ENCODE measurements at places on chromosomes 6 and 20. TPM values are rescaled to one million over a fixed set of nuclear protein-coding genes. Genes with fewer than 3 reads are reported as not detected.

- no peaks in the 10 kb centered on the region for H3K36me3 ChIP-seq
- no peak overlapping the region for H3K27ac ChIP-seq
- DNase-seq, result no peak
- H3K27me3 ChIP-seq, result no peaks in the 10 kb centered on the region
- peaks cover 17% of the 10 kb centered on the region for H3K4me1 ChIP-seq
Measured at GRCh38 chr20:3164763-3165410, 5.2 kb upstream of the FASTKD5 start.

DNA sequence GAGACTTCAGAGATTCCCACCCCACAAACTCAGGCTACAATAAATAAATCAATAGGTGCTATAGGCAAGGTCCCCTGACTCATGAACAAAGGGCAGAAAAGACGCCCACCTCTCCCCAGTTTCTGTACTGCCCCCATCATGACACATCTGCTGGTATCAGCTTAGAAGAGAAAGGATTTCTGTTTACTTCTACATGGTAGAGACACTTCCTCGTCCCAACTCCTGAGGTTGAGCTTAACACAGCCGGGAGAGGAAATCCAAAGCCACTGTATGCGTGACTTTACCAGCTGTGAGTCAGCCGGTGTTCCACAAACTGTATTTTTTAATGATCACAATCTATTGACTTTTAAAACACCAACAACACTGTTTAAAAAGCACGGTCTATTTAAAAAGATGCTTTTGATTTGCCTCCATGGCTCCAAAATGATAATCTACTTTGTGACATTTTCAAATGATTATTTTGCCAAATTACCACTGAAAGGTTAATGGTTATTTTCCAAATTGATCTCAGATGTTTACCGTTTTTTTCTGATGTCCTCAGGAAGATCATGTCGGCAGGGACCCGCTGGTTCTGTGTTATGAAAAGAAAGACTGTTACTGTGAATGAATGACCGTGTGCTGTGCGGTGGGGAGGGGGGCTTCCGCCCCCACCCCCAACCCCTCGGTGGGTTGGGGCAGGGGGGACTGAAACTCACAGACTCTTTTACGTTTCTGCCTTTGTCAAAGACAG, 72.5 kb downstream of the ATP9A start:
- peaks cover 22% of the 10 kb centered on the region for H3K4me1 ChIP-seq
- H3K27me3 ChIP-seq, result no peaks in the 10 kb centered on the region
- no peak for DNase-seq
- peak overlapping the region; percentile 23 for H3K27ac ChIP-seq
- H3K4me3 ChIP-seq, result 0 out of 2 replicates have a peak overlapping the region, but pooled peaks have one; percentile 23
- H3K36me3 ChIP-seq, result no peaks in the 10 kb centered on the region

DNA sequence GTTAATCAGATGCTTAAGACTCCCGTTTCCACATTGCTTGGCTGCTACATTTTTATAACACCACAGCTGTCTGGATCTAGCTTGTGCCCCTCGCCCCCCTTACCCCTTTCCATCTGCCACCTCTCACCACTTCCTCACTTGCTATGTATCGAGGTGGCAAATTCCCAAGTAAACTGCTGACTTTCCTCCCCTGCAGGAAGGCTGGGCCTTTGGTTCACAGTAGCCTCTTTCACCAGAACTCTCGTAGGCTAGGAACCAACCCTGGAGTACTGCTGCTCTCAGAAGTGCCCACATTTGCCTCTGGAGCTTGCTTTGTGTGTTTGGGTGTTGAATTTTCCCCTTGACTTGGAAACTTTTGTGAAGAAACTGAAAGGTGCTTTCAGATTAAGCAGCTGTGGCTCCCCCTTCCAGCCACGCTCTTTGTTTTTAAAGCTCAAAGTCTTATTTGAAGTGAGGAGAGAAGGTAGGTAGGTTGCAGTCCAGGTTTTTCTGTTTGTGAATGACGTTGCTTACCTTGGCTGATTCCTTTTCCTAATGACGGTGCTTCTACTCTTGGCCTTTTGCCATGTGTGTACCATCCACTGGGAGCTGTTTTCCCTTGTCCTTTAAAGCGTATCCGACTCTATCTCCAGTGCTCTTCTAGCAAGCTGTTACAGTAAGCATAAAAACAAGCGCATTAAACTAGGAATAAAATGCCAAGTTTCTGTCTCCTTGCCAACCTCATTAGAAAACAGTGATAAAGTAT, 90.4 kb downstream of the CARMIL1 start:
- no peak overlapping the region for H3K4me3 ChIP-seq
- no peaks in the 10 kb centered on the region for H3K36me3 ChIP-seq
- no peaks in the 10 kb centered on the region for H3K27me3 ChIP-seq
- peaks cover 23% of the 10 kb centered on the region for H3K4me1 ChIP-seq

The FAM162B gene
- total RNA-seq, result 3.2 TPM

- no peak overlapping the region for H3K27ac ChIP-seq
- H3K4me1 ChIP-seq, result no peaks in the 10 kb centered on the region
- H3K27me3 ChIP-seq, result no peaks in the 10 kb centered on the region
- DNase-seq, result no peak
- H3K36me3 ChIP-seq, result no peaks in the 10 kb centered on the region
- H3K4me3 ChIP-seq, result no peak overlapping the region
Measured at GRCh38 chr6:92623431-92623830, 795.9 kb downstream of the EPHA7 start.

The CALHM4 gene
- total RNA-seq, result not detected

DNA sequence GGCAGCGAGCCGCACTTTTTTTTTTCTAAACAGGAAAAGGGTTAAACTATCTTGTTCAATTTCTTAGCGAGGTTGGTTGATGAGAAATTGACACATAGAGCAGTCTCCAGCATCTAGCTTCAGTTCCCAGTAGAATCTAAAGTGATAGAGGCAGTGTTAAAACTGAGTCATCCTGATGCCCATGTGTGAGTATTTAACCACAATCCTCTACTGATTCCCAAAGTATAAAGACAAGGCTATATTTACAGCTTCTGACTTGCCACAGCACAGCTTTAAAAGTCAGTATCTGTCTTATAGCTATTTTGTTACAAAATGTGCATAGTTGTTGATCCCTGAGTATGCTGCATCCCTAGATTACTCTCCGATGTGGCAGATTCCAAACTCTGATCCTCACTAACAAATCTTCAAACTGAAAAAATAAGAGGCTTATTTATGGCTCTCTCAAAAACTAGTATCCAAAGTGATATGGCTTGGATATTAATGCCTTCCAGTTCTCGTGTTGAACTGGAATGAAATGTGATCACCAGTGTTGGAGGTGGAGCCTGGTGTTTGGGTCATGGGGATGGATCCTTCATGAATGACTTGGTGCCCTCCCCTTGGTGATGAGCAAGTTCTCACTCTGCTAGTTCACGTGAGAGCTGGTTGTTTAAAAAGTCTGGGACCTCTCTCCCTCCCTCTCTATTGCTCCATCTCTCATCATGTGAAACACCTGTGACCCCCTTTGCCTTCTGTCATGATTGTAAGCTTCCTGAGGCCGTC, 13.1 kb upstream of the POPDC3 start:
- H3K27ac ChIP-seq, result no peak overlapping the region
- H3K27me3 ChIP-seq, result no peaks in the 10 kb centered on the region
- H3K36me3 ChIP-seq, result no peaks in the 10 kb centered on the region
- H3K4me3 ChIP-seq, result no peak overlapping the region
- DNase-seq, result no peak
- H3K4me1 ChIP-seq, result no peaks in the 10 kb centered on the region

Data from H1 (cell line).